GM23338 (cell line): ENCODE measurements at places on chromosomes 2 and 18.

DNA sequence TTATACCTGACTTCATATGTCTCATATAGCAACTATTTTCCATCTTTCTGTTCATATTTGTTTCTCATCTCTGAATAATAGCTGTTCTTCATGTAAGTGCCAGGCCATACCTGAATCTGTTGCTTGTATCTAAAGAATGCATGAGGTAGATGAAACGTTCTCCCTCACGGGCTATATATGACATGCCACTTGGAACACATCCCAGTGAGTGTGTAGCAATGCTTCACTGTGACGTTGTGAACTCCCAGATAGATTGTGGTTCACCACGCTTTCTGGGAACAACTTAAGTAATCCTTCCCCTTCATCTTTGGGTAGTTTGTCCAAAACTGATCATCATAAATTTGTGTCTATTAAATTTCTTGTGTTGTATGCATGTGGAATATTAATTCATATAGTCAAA lies 60.1 kb downstream of the RDH14 start:
- no peak for DNase-seq

DNA sequence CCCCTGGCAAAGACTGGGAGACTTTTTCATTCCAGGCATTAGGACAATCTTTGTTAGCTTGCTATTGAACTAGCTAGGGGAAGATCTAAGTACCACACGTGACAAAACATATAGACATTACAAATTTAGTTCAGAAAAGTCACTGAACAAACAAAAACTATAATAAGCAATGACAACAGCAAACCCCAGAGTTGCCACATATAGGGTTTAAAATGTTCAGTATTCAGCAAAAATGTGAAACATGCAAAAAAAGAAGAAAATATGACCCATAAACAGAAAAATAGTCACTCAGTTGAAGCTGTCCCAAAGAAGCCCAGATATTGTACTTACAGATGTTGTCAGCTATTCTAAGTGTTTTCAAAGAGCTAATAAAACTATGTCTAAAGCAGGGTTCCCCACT lies 431.1 kb upstream of the CDH2 start:
- DNase-seq, result no peak

DNA sequence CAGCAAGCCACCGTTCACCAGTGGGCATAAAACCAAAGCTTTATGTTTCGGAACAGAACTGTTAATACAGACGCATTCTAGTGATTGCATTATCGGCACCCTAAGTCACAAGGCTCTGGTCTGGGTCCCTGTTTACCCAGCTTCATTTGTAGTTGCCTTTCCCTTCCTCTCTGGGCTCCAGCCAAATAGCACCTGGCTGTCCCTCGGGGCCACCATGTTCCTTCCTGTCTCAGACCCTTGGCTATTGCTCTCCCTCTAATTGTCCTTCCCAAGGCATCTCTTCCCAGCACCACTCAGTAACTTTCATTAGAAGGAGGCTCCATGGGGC lies 75.3 kb downstream of the SDC1 start:
- no peak for DNase-seq

- no peak for DNase-seq
Measured at GRCh38 chr18:47166294-47166693, 9.9 kb downstream of the IER3IP1 start.

- no peak for DNase-seq
Measured at GRCh38 chr2:229856413-229856812, 65.4 kb downstream of the TRIP12 start.

DNA sequence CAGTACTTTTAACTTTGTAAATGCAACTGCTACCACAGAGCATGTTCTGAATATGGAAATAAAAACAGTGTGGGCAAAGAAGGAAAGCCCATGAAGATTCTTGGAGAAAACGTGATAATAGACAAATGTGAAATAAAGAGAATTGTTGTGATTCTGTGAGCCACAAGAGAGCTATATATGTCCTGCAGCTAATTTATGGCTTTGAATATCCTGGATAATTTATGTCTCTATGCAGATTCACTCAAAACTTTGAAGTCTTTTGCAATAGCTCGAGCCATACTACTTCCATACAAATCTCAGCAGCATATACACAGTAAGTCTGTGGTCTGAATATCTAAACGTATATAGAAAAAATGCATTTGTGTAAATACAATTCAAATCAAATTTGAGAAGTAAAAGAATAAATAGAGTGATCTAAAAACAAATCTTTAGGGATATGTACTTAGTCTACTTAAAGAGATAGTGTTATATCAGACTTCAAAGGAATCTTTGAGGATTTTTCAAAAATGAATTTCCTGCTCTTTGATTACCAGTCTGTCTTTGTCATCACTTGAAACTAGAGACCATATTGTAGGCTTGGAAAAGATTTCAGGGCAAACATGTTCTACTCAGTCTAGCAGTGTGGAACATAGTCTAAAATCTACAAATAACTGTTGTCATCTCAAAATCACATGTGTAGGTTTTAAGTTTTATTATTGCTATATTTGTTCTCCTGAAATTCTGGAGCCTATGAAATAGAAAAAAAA lies 107.1 kb downstream of the CSRNP3 start:
- no peak for DNase-seq

DNA sequence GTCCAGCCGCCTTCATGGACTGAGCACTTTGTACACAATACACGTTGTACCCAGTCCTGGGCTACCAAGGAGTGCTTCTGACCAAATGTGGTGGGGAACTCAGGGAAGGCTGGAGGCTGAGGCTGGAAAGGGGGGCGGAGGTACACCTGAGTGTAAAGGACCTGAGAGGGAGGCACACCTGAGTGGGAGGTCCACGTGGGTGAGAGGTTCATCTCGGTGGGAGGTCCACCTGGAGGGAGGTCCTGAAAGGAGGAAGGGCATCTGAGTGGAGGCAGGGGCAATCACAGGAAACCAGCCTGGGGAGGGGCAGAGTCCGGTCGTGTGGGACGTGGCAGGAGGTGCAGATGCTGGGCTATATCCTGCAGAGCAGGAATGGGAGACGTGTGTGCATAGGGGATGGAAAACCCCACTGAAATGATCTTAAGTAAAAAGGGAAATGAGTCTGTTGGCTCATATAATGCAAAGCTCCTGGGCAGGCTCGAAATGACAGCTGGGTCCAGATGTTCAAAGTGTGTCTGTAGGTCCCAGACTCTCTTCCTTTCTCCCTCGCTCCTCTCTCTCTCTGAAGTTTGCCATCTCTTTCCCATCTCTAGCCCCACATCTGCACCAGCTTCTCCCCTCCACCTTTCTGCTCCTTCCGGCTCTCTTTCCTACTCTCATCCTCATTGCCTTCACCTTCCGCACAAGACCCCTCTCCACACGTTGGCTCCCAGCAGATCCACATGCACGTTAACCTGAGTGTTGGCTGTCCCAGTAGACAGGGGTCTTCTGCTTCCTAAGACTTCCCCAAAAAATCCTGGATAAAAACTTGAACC lies 137.7 kb downstream of the PXDN start:
- DNase-seq, result no peak
